Right ventricle myocardium superior (tissue), 1 donor: ENCODE measurements at places on chromosomes 16 and 17.

- DNase-seq = no peak
These were observed 756 bp downstream of the CCL2 start for GRCh38 chr17:34255841-34256240.

DNA sequence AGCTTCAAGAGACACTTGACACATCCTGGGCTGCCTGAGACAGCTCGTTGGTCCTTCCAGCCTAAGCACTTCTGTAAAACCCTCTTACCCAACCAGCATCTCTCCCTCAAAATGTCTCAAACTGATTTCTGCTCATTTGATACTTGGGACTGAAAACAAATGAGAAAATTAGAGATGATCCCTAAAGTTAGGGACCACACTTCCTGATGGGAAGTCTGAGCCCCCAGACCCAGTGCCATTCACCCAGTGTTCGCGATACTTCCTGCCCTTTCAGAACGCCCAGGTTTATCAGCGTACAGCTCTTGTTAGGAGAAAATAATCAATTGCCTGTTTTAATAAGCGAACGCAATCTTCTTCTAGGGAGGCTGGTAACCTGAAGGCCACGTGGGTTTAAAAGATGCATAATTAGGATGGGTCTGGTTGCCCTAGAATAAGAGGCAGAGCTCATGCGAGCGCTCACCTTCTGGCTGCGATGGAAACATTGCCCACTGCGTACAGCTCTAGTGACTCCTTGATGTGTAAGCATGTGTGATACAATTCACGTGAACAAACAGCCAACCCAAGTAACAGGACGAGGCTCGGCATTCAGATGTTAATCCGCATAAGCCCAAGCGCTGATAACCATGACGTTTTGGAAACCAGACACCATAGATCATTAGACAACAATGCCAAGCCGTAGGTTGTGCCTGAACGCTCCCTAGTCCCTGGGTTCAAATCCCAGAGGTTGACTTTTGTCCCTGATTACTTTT, 213.1 kb downstream of the FOXL1 start:
- DNase-seq = no peak

DNA sequence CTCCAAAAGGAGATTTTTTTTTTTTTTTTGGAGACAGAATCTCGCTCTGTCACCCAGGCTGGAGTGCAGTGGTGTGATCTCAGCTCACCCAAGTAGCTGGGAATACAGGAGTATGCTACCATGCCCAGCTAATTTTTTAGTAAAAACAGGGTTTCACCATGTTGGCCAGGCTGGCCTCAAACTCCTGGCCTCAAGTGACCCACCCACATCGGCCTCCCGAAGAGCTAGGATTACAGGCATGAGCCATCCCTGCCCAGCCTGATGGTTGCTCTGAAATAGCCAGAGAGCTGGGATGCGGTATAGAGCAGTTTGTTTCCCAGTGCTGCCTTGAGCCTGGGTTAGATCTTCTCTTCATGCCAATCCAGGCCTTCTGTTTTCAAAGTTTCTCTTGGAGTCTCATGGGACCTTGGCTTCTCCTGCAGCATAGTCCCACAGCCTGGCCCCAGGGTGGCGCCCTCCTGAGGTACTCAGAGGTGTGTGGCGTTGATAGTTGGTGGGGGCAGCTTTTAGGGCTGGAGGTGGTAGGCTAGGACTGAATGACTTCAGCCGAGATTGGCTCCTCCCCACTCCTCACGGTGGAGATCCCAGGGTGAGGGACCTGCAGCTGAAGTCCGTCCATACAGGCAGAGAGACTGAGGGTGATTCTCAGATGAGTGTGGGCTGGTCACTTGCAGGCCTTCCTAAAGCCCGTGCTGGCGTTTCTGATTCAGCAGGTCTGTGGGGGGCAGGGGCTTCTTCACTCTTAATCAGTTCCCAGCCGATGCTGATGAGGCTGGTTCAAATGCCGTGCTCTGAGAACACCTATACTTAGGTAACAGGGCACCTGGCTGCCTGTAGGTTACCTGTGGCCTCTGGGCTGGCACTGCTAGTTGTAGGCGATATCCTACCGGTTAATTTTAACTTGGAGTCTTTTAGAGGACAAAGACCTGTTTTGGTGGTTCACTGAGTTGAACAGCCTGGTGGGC, 52.0 kb downstream of the TNFRSF13B start:
- DNase-seq = no peak

DNA sequence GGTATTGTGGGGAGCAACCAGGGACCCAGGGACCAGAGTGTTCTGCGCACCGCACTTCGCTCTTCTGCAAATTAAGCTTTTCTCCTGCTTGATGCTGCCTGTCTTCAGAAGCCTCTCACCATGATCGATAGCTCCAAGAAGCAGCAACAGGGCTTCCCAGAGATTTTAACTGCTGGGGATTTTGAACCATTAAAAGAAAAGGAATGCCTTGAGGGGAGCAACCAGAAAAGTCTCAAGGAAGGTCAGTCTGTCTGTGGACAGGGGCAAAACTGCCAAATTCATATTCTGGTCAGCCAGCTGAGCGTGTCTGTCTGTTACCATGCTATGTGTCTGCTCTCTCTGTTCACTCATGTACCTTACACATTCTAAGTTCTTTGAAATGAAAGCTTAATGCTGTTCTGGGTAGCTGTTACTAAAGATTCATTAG, 115.7 kb downstream of the MRTFB start:
- no peak for DNase-seq

GRCh38 chr17:45425125-45425983, 7.3 kb downstream of the ARHGAP27 start:
- DNase-seq = peak; percentile 76

- no peak for DNase-seq
These were observed 51.1 kb downstream of the CENPV start for GRCh38 chr17:16301963-16302855.
